Osteocyte (in vitro differentiated cells): ENCODE measurements at places on chromosomes 11 and 22. TPM values are rescaled to one million over a fixed set of nuclear protein-coding genes. Genes with fewer than 3 reads are reported as not detected.

DNA sequence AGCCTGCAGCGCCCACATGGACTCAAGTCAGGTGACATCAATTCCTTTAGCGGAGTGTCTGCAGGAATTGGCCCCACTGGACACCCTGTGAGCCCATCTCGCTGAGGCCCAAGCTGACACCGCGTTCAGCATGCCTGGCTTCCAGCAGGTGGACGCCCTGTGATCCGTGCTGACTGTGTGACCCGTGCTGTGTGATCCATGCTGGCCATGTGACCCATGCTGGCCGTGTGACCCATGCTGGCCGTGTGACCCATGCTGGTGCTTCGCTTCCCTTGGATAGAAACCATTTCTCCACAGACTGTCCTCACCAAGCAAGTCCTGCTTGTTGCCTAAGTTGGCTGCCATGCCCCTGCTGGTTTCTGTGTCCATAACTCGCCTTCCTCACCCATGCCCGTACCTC is 392.1 kb downstream of the BRD1 start:
- H3K27ac ChIP-seq = no peak overlapping the region
- peak; percentile 71 for DNase-seq
- H3K36me3 ChIP-seq = no peaks in the 10 kb centered on the region
- H3K4me1 ChIP-seq = no peaks in the 10 kb centered on the region
- no peak overlapping the region for H3K4me3 ChIP-seq

- no peaks in the 10 kb centered on the region for H3K36me3 ChIP-seq
- peaks cover 33% of the 10 kb centered on the region for H3K4me1 ChIP-seq
- no peak overlapping the region for H3K27ac ChIP-seq
- no peak for DNase-seq
These were observed 2.8 kb upstream of the DBX1 start for GRCh38 chr11:20162824-20163782.

GRCh38 chr11:45864041-45864440 is 16.8 kb downstream of the CRY2 start:
- H3K27ac ChIP-seq = no peak overlapping the region
- no peak overlapping the region for H3K4me3 ChIP-seq
- no peaks in the 10 kb centered on the region for H3K27me3 ChIP-seq
- peaks cover 15% of the 10 kb centered on the region for H3K4me1 ChIP-seq
- DNase-seq = no peak
- peaks cover 38% of the 10 kb centered on the region for H3K36me3 ChIP-seq

- no peak overlapping the region for H3K4me3 ChIP-seq
- no peak overlapping the region for H3K27ac ChIP-seq
- H3K27me3 ChIP-seq = no peaks in the 10 kb centered on the region
- DNase-seq = no peak
These were observed 39.6 kb downstream of the NAT10 start for GRCh38 chr11:34145073-34145472.

- H3K4me3 ChIP-seq = no peak overlapping the region
- H3K27me3 ChIP-seq = no peaks in the 10 kb centered on the region
- no peak overlapping the region for H3K27ac ChIP-seq
- peaks cover 14% of the 10 kb centered on the region for H3K4me1 ChIP-seq
These were observed 6.6 kb downstream of the RTL6 start for GRCh38 chr22:44491269-44492035.

GRCh38 chr22:45504373-45505341 is 2.0 kb downstream of the FBLN1 start:
- peak overlapping the region; percentile 78 for H3K4me3 ChIP-seq
- H3K27ac ChIP-seq = peak overlapping the region; percentile 94
- peaks cover 55% of the 10 kb centered on the region for H3K4me1 ChIP-seq

The HTR3A gene
- total RNA-seq = not detected in 2 replicates

- H3K4me1 ChIP-seq = no peaks in the 10 kb centered on the region
- no peak overlapping the region for H3K27ac ChIP-seq
- no peak overlapping the region for H3K4me3 ChIP-seq
- DNase-seq = no peak
These were observed 10.4 kb downstream of the IL18BP start for GRCh38 chr11:72009156-72009555.

- no peak overlapping the region for H3K27ac ChIP-seq
- H3K27me3 ChIP-seq = peaks cover 3% of the 10 kb centered on the region
- no peak overlapping the region for H3K4me3 ChIP-seq
- peaks cover 36% of the 10 kb centered on the region for H3K4me1 ChIP-seq
- peaks cover 3% of the 10 kb centered on the region for H3K36me3 ChIP-seq
These were observed 55.5 kb downstream of the FAM83F start for GRCh38 chr22:40050258-40050657.

GRCh38 chr11:78708388-78708787 is 133.7 kb upstream of the NARS2 start:
- H3K4me1 ChIP-seq = no peaks in the 10 kb centered on the region
- no peak for DNase-seq
- no peak overlapping the region for H3K4me3 ChIP-seq
- H3K36me3 ChIP-seq = peaks cover 16% of the 10 kb centered on the region

DNA sequence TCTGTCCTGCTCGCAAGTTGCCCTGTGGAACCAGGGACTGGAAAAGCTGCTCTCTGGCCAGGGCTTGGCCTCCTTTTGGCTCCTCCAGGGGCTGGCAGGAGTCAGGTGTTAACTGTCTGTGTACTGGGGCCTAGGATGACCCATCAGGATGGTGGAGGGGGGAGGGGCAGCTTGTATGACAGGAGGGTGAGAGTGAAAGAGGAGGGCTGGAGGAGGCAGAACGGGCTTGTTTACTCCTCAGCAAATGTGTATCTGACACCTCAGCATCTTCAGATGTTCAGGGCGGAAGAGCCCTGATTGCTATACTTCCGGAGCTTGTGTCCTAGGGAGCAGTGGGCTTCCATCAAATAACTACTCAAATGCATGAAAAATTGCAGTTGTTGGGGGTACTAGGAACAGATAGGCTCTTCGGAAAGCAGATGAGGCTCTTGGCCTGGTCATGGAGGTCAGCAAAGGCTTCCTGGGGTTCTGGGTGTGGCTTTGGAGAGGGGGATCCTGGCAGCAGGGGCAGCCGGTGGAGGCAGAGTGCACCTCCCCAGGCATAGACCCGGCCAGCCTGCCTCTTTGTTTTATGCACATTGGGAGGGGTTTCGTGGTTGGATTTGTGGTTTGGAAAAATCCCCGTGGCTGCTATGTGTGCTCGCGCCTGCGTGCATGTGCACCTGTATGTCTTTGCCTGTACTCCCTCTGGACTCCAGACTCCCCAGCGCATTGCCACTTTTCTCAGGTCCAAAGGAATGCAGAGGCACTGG is 31.2 kb downstream of the CD82 start:
- peaks cover 49% of the 10 kb centered on the region for H3K4me1 ChIP-seq
- DNase-seq = no peak
- no peak overlapping the region for H3K27ac ChIP-seq
- H3K27me3 ChIP-seq = no peaks in the 10 kb centered on the region
- H3K4me3 ChIP-seq = no peak overlapping the region

- no peaks in the 10 kb centered on the region for H3K4me1 ChIP-seq
- H3K27me3 ChIP-seq = peaks cover 24% of the 10 kb centered on the region
- no peak overlapping the region for H3K27ac ChIP-seq
- H3K4me3 ChIP-seq = no peak overlapping the region
- no peaks in the 10 kb centered on the region for H3K36me3 ChIP-seq
These were observed 16.8 kb upstream of the IGLL5 start for GRCh38 chr22:22870577-22871404.

DNA sequence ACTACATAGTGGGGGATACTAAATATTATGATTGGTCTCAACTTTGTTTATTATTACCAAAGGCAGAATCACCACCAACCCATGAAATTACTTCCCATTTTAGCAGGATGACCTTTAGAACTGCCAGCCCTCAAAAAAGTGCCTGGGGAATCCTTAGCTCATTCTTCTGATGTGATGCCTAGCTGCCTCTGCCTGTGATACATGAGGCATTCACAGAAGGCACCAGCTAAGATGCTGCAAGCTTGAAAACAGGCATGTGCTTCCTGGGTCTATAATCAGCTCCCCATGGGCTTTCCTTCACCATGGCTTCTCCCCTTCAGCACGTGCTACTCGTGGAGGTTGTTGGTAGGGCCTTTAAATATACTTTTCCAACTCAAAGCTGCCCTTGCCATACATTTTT is 50.4 kb upstream of the ARHGAP20 start:
- H3K27ac ChIP-seq = peak overlapping the region; percentile 79
- peaks cover 4% of the 10 kb centered on the region for H3K27me3 ChIP-seq
- DNase-seq = no peak
- H3K4me3 ChIP-seq = no peak overlapping the region

The MYO7A gene
- 0.08 TPM in 1 of 2 replicates, not detected in the other for total RNA-seq

The SSTR3 gene
- total RNA-seq = not detected in 2 replicates

The C11orf52 gene
- total RNA-seq = 0.42 and 0.62 TPM in 2 replicates

DNA sequence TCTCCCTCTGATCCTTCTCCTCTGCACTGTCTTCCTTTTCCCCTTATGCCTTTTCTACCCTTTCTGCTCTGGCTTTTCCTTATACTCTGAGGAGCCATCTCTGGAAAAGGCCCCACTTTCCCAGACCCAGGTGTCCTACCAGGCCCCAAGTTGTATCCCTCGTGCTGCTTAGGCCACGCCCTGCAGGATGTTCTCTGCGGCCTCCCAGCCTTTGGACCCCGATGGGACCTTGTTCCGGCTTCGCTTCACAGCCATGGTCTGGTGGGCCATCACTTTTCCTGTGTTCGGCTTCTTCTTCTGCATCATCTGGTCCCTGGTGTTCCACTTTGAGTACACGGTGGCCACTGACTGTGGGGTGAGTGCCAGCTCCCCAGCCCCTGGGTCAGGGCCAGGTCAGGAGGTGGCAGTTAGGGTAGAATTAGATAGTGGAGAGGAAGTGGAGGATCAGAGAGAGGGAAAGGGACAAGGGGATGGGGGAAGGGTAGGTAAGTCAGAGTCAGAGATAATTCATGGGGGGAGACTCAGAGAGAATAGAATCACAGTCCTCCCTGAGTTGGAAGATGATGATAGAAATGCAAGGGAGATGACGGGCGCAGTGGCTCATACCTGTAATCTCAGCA is 8.9 kb downstream of the PGAP2 start:
- no peak for DNase-seq
- no peaks in the 10 kb centered on the region for H3K4me1 ChIP-seq
- H3K27ac ChIP-seq = no peak overlapping the region
- H3K27me3 ChIP-seq = no peaks in the 10 kb centered on the region
- H3K4me3 ChIP-seq = no peak overlapping the region

DNA sequence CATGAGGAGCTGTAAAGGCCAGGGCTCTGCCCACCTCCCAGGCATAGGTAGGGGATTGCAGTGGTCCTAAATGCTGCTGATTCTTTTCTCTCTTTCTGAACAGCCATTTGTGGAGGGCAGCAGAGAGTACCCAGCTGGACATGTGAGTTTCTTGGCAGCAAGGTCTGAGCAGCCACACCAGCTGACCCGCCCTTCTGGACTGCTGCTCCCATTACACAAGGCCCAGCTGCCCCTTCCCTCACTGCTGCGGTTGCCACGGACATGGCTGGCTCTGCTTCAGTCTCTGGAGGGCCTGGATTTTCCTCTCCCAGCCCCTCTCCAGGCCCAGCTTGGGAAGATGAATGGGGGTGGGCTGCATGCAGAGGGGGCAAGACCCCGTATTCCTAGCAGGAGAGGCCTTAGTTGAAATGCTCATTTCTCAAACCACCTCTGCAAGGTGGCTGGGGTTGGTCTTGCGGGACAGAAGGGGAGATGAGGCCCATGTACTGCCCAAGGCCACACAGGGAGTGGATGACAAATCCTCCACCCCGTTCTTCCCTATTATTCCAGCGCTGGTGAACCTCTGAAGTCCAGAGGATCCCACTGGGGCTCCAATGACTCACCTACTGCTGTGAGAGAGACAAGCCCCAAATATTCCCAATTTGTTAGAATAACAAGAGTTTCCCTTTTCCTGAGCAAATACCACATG is 4.6 kb downstream of the LGALS12 start:
- no peak overlapping the region for H3K4me3 ChIP-seq
- no peak overlapping the region for H3K27ac ChIP-seq
- H3K27me3 ChIP-seq = peaks cover 2% of the 10 kb centered on the region

The SPDYC gene
- not detected in 2 replicates for total RNA-seq
